Gastroesophageal sphincter (tissue), 4 donors: ENCODE measurements at places on chromosomes 4 and X. TPM values are rescaled to one million over a fixed set of nuclear protein-coding genes. Genes with fewer than 3 reads are reported as not detected.

DNA sequence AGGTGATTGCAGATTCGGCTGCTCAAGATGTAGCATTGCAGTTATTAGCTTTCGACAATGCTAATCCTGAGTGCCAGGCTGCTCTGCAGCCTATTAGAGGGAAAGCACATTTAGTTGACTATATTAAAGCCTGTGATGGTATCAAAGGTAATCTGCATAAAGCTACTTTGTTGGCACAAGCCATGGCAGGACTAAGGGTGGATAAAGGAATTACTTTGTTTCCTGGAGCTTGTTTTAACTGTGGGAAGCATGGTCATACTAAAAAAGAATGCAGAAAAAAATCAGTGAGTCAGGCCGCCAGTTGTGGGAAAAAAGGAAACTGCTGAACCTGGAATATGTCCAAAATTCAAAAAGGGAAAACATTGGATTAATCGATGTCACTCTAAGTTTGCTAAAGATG, 154.9 kb upstream of the TECRL start:
- no peak for ATAC-seq

- no peak for ATAC-seq
Observed at GRCh38 chr4:61041527-61041926, 158.6 kb upstream of the ADGRL3 start.

DNA sequence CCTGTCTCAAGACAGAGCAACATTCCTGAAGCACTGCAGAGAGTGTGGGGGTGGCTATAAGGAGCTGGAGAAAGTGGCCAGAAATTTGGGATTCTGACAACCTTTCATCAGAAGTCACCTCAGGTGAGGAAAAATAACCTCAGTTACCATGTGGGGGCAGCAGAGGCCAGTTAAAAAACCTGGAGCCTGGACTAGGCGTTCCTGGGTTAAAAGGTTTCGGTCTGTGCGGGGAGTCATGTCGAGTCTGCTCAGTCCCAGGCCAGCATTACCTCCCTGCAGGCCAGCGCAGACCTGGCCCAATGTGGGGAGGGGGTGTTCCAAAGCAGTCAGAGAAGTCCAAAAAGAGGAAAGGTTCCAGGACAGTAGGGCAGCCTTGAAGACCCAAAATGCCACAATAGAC, 10.9 kb upstream of the NALF2 start:
- ATAC-seq, result no peak

SOWAHB gene
- 0.62 TPM for total RNA-seq

SHISA3 gene
- 8.2 TPM for total RNA-seq

- ATAC-seq, result no peak
Observed at GRCh38 chr4:98604723-98605122, 53.7 kb downstream of the TSPAN5 start.

NLRP2B gene
- not detected for total RNA-seq

ZNF718 gene
- 5.1 TPM for total RNA-seq

- no peak for ATAC-seq
Observed at GRCh38 chrX:99398545-99398944, 1011.5 kb downstream of the PCDH19 start.

S100P gene
- 9.7 TPM for total RNA-seq

- no peak for ATAC-seq
Observed at GRCh38 chrX:44462850-44463249, 79.8 kb downstream of the FUNDC1 start.

IL13RA1 gene
- total RNA-seq, result 63.7 TPM

DNA sequence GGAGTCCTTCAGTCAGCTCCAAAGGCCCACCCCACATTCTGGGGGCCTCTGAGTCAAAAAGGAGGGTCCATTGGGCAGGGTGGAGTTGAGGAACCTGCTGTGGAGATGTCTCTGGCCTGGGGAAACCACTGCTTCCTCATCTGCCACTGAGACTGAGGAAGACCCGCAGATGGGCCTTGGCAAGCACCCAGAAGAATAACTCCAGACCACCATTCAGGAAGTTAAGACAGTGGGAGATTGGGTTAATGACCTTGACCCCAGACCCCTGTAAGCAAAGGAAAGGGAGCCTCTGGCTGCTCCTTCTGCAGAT, 8.1 kb upstream of the HSD17B10 start:
- ATAC-seq, result no peak

DNA sequence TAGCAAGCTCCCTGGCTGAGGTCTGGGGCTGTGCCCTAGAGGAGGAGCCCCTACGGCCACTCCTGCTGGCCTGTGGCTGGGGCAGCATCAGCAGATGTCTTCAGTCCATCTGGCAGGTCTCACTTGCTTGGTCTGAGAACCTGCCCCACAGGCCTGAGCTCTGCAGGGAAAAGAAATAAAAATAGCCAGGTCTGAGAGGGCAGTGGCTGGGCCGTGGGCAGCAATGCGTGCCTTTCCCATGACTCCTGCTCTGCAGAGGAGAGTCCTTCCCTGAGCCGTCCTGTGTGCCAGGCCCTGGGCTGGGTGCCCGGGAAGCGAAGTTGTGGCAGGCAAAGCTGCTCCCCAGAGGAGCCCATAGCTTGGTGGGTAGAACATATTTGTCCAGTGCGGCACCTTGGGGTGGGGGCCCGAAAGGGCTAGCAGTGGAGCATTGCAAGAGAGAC, 11.3 kb upstream of the KIAA0232 start:
- ATAC-seq, result peak; percentile 64

MTMR8 gene
- 3.4 TPM for total RNA-seq

GRCh38 chrX:131650637-131651410, 107.0 kb downstream of the OR13H1 start:
- ATAC-seq, result no peak

ELOVL6 gene
- total RNA-seq, result 3.2 TPM

ABHD18 gene
- 6.5 TPM for total RNA-seq

DNA sequence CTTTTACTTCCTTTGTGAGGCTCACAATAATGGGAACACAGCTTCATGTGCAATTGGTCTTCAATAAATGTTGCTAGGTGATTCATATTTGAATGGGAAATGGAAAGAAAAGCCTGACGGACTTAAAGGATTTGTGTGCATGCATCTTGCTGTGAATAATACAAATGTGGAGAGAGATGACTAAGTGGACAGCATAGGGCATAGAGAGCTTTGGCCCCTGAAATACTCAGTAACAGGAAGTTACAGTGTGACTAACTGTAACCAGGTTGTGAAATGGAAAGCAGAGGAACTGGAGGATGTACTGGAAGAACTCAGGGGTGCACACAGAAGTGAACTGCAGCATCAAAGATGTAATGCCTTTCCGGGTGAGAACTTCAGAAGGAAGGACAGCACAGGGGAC, 206.7 kb downstream of the MGST2 start:
- ATAC-seq, result no peak

DNA sequence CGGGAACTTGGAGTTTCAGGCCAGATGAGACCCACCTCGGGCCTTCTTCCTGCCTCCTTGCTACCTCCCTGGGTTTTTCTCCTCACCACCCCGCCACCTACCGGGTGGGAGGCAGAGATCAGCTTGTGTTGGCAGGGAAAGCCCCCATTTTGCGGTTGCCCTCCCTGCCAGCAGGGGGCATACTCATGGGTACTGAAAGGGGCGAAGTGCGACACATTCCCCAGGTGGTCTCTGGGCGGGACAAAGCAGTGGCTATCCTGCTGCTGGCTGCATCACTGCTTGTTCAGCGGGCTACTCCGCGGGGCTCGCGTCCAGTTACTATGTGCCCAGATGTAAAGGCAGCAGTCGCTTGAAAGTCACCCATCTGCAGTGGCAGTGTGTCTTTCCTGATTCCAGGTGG, 330.3 kb downstream of the PDHA2 start:
- no peak for ATAC-seq

DNA sequence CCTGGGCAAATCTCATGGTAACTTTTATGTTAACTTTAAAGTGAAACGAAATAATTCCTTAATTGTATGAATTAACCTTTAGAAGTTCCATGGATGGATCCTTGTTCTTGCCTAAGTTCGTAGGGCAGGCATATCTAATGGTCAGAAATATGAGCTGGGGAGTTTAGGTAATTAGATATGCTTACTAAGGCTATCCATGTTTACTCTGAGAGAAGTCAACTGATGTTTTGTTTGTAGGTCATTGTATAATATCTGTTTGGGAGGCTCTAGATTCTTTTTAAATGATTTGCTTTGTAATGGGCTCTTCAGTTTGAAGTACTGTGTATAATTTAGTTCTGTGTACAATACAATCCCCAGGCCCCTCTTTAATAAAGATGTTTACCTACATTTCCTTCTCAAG, 117.0 kb downstream of the DCK start:
- ATAC-seq, result no peak

DNA sequence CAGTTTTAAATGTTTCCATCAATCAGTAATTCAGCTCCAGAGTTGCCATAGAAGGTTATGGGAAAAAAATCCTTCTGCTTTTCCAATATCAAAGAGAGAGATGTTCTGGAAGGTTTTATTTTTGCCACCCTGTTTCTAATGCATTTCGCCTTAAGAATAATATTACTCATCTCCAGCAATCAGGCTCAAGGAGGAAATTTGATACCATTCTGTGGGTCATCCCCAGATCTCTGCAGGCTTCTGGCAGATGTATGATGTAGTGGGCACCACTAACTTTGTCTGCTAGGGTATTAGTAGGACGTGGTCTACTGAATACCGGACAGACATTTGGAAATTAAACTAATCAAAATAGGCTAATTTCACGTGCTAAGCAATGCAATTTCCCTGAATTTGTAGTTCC, 645.4 kb upstream of the TENM3 start:
- no peak for ATAC-seq

- no peak for ATAC-seq
Observed at GRCh38 chr4:152476796-152477195, 59.1 kb downstream of the FBXW7 start.

DNA sequence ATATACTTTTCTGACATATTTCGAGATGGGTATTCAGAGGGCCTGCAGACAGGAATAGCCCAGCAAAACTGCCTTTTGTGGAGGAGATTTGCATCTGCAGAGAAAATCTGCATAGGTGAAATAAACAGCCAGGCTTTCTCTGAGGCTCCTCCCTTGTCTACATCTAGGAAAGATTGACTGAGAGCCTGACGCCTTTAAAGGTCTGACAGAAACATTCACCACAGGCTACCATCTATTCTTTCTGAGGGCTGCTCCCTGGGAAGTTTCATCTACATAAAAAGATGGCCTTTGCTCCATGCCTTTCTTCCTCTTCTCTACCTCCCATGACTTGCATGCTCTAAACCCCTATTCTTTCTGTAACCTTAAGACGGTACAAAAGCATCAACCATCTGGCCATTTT, 55.0 kb upstream of the AP1S2 start:
- no peak for ATAC-seq

FRG2 gene
- not detected for total RNA-seq

DNA sequence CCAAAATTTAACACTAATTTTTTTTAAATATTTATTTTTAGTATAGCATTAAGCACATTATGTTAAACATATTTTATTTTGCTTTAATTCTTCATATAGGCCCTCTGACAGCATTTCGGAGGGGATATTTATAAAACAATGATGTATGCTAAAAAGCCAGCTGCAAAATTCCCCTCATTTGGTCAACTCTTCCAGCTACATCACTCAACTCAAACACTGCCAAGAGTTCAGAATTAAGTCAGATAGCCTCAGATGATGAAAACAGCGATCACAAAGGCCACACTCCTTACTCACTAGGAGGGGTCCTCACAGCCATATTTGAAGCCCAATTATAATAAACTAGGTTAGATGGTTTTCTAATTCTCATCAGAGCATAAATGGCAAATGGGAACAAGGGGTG, 146.6 kb downstream of the ADAMTS3 start:
- ATAC-seq, result no peak

SPANXB1 gene
- not detected for total RNA-seq

GRCh38 chr4:106893395-106893881, 142.7 kb downstream of the DKK2 start:
- ATAC-seq, result no peak

GRCh38 chr4:159240046-159240445, 137.2 kb downstream of the RAPGEF2 start:
- ATAC-seq, result no peak

DNA sequence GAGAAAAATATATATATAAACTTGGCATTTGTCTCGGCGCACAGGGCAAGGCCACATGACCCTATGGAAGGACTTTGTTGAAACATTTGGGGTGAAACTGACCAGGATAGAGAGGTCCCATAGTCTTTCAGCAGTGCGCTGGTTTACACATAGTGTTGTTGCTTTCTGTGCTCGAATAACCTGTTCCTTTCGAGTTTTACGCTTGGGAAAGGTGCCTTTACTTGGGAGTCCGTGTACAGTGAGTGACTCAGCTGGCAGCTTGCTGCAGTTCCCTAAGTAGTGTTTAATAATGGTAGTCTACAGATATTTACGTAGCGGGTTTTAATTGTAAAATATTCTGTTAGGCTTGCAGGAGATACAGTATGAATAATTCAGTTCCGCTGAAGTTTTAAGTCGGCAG, 578 bp downstream of the APOOL start:
- no peak for ATAC-seq

HDAC6 gene
- 55.6 TPM for total RNA-seq

GRCh38 chr4:183919141-183919540, 14.0 kb downstream of the STOX2 start:
- no peak for ATAC-seq

GRCh38 chr4:168070903-168071302, 21.4 kb upstream of the ANXA10 start:
- no peak for ATAC-seq

NEIL3 gene
- total RNA-seq, result not detected

- no peak for ATAC-seq
Observed at GRCh38 chr4:112085156-112086035, 59.9 kb upstream of the FAM241A start.

- ATAC-seq, result peak; percentile 19
Observed at GRCh38 chr4:24988776-24989175, 42.0 kb downstream of the LGI2 start.

- no peak for ATAC-seq
Observed at GRCh38 chrX:129721870-129722269, 16.9 kb upstream of the XPNPEP2 start.

DNA sequence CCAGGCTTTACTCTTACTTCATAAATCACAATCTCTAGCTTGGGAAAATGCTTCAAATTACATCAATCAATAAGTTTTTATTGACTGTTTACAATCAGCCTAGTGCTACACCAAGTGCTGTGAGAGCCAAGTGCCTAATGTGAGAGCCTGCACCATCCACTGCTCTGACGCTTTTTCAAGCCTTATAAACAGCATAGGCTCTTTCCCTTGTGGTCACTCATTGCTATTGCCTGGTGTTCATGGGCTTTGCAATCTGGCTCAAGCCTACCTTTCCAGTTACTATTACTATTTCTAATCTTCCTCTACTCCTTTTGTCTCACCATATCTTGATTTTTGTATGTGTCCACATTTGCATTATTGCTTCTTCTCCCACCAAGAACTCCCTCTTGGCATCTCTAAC, 77.0 kb downstream of the REELD1 start:
- no peak for ATAC-seq

DNA sequence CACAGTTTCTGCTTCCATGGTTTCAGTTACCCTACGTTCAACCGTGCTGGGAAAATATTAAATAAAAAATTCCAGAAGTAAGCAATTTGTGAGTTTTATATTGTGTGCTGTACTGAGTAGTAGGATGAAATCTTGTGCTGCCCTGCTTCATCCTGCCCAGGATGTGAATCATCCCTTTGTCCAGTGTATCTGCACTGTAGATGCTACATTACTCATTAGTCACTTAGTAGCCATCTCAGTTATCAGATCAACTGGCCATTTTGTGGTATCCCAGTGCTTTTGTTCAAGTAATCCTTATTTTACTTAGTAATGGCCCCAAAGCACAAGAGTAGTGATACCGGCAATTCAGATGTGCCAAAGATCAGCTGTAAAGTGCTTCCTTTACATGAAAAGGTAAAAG, 97.9 kb downstream of the COX18 start:
- ATAC-seq, result no peak
